ENCODE measurements at places on chromosomes 7 and 10.
A peak's percentile ranks its signal among the peaks of the same experiment; 100 is the strongest.

GRCh38 chr10:109259293-109259692 is 664.0 kb downstream of the XPNPEP1 start:
- no peak for DNase-seq

GRCh38 chr7:44703921-44704320 is 44.7 kb upstream of the ZMIZ2 start:
- no peak for DNase-seq

DNA sequence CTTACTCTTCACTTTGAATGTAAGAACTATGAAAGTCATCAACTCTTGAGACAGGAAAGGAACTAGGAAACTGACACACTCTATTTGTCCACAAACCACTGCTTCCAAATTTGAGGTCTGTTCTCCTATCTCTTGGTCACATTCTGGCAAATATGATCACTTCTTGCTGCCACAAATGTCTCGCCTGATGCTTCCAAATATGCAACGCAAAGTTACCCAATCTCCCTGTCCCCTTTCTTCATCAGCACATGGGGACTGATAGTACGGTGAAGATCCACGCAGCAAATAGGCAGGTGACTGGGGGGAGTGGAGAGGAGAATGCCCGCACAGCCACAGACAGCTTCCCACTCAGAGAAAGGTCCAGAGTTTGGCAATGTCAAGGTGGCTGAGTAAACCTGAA is 92.6 kb upstream of the TCF7L2 start:
- no peak for DNase-seq

DNA sequence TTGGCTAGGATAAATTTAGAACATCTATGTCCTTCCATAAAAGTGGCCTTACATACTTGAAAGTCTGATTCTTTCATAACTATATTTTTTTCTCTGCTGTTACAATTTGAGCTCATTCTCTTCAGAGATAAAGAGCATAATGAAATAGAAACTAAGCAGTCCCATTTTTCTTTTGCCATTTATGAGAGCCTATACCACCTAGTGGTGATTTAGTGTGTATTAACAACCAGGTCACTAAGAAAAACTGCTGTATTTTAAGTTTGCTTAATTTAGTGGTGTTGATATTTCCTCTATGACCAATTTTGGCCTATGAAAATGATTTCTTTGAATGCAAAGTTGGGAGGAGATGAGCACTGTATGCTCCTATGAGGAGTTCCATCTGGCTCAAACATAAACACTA is 88.7 kb upstream of the ZWINT start:
- no peak for DNase-seq

- no peak for DNase-seq
Measured at GRCh38 chr7:149310113-149310836, 48.3 kb downstream of the ZNF783 start.

GRCh38 chr10:102460836-102461186 is 9.5 kb upstream of the C10orf95 start:
- DNase-seq, result peak; percentile 13

DNA sequence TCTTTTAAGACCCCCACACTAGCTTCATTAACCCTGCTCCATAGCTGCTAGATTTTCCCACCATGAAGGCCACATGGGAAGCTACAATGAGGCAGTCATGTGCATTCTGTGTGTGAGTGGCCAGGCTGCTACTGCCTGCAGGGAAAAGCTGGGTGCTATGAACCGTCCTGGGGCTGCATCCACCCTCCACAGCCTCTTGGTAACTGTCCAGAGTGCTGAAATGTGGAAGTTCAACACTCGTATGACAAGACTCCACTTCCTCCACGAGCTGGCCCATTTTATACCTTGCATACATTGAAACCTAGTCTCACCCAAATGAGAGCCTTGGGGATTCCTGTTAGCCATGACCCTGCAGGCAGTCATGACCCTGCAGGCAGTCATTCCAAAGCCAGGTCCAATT is 59.4 kb downstream of the CUZD1 start:
- no peak for DNase-seq

- no peak for DNase-seq
Measured at GRCh38 chr7:17369691-17370426, 71.4 kb downstream of the AHR start.
